H9 (cell line): ENCODE measurements at places on chromosomes 4 and X. TPM values are rescaled to one million over a fixed set of nuclear protein-coding genes. Genes with fewer than 3 reads are reported as not detected.

The PHOX2B gene
- not detected in 2 replicates for total RNA-seq

The CSN1S1 gene
- not detected in 2 replicates for total RNA-seq

- H3K4me1 ChIP-seq: no peaks in the 10 kb centered on the region
- no peak overlapping the region for H3K27ac ChIP-seq
- no peak overlapping the region for H3K4me3 ChIP-seq
These were observed 28.7 kb upstream of the MUC7 start for GRCh38 chr4:70443329-70443728.

DNA sequence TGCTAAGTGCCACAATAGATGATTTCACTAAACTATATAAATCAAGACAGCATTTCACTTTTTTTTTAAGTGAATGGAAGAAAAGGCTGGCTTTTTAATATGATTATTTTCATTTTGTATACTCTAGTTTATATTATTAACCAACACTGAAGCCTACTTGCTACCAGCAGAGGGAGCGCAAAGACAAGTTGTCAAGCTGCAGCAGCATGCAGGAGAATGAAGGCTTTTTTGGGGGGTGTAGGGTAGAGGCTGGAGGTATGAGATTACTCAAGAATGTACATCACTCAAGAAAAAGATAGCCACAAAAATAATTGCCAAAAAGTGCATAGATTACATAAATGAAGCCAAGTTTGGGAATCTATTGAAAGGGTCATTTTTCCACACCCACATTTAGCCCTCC lies 519.5 kb downstream of the FGF13 start:
- peak; percentile 29 for DNase-seq
- no peak overlapping the region for H3K4me3 ChIP-seq
- H3K4me1 ChIP-seq: no peaks in the 10 kb centered on the region
- H3K36me3 ChIP-seq: 0 out of 2 replicates have a peak, but pooled peaks cover 2% of the 10 kb centered on the region
- H3K27ac ChIP-seq: no peak overlapping the region

DNA sequence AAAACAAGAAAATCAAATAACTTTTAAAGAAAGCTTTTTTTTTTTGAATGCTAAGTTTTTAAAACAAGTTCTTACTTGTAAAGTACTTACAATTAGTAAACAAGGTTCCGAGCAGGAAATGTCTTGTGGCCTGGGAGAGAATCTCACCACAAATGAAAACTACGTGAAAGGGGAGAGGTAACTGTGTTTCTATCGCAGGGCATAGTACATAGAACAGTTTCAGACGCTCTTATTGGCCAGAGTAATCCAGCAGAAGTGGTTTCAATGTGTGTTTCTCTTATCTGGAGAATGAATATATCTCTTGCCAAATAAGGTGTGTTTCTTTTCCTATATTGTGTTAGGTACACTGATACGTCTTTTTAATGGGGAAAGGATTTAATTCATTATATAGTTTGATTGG lies at the start of gene PLAC8:
Gene PLAC8, minus strand, starts transcription at position 154 of the 400 bp plus-strand sequence. CDS start 6,808 bp downstream, outside the sequence.
- H3K27me3 ChIP-seq: no peaks in the 10 kb centered on the region
- DNase-seq: no peak
- no peaks in the 10 kb centered on the region for H3K4me1 ChIP-seq
- no peak within 1 kb of the TSS for H3K4me3 ChIP-seq
- no peak within 1 kb of the TSS for H3K27ac ChIP-seq

- DNase-seq: no peak
- H3K27me3 ChIP-seq: no peaks in the 10 kb centered on the region
- H3K4me1 ChIP-seq: no peaks in the 10 kb centered on the region; the same call in 1 of the 2 replicates
- no peak overlapping the region for H3K27ac ChIP-seq
These were observed 43.0 kb upstream of the GABRA2 start for GRCh38 chr4:46432923-46433322.
